ENCODE measurements at places on chromosomes 12 and 14.

GRCh38 chr12:96336489-96336888 lies 63.8 kb downstream of the CDK17 start:
- no peak for DNase-seq

DNA sequence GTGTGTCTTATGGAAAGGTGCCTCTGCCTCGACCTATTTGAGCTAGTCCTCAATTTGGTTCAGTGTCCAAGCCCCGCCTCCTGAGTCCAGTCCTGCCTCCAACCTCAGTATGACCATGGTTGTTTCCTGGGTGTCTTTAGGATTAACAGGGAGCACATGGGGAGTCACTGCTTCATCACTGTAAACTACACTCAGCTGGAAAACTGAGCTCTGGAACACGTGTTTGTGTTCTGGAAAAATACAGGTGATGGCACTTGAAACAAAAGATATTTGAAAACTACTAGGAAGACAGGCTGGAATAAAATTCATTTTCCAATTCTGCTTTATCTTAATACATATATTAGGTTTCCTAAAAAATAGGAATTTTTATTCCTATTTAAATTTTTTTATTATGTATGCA lies 1187.3 kb upstream of the TMEM132C start:
- DNase-seq = no peak

- no peak for DNase-seq
Measured at GRCh38 chr12:44000309-44000952, 164.6 kb downstream of the TMEM117 start.

- no peak for DNase-seq
Measured at GRCh38 chr14:77342726-77343397, 22.0 kb downstream of the GSTZ1 start.

- DNase-seq = no peak
Measured at GRCh38 chr12:14597480-14597879, 29.8 kb upstream of the PLBD1 start.

DNA sequence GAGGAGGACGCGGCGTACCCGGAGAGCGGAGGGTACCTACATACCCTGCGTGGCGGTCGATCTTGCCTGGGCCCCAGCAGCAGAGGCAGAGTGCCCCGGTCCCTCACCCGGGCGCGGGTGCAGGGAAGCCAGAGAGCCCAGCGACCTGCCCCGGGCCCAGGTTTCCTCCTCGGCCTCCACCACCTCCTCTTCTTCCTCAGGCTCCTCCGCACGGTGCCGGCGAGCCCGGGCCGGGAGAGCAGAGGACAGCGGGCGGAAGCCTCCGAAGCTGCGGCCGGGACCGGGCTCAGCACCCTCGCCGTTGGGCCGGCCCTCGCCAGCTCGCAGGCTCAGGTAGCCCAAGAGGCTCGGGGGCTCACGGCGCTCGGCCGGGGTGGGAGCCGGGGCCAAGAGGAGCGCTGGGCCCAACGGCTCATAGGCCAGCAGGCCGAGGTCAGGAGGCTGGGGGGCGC lies 6.6 kb downstream of the ZNF219 start:
- no peak for DNase-seq

GRCh38 chr14:59464486-59465315 lies 479 bp downstream of the GPR135 start:
- DNase-seq = peak; percentile 67

DNA sequence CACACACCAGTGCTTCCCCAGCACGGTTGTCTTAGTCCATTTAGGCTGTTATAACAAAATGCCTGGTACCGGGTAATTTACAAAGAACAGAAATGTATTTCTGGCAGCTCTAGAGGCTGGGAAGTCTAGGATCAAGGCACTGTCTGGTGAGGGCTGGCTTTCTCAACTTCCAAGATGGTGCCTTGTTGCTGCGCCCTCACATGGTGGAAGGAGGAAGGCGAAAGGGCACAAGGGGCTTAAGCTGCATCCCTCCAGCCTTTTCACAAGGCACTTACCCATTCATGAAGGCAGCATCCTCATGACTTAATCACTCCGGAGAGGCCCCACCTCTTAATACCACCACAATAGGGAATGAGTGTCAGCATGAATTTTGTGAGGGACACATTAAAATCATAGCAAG lies 155.5 kb downstream of the SLC15A5 start:
- DNase-seq = no peak

DNA sequence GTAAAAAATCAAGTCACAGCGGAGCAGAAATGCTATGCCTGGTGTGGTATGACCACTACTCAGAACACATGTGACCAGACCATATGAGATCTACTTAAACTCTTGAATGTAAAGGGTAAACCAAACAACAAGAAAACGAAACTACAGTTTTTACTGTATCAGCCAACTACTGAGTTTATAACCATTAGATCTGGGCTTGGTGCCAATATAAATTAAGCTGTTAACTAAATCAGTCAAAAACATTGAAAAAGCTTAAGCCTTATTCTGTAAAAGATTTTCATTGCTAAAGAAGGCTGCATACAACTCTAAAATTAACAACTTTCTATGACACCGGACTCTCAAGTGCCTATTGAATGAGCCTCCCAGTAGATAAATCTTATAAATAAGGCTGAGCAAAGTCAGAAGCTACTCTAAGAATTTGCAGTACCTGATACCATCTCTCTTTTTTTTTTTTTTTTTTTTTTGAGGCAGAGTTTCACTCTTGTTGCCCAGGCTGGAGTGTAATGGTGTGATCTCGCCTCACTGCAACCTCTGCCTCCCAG lies 35.4 kb downstream of the SPTLC2 start:
- DNase-seq = peak; percentile 86

DNA sequence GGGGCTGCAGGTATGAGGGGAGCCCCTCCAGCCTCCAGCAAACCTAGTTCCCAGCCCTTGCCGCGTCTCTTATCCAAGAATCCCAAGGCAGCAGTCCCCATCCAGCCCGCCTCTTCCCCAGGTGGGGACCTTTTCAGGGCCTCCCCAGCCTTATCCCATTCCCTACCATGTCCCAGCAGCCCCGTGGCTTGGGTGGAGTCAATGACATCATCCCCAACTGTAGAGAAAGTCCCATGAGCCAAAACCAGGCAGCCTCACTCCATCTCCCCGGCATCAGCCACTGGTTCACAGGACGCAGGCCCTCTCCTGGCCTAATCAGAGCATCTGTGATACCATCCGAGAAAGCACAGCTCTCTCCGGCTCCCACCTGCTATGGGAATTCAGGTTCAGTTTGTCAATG lies 131.0 kb downstream of the NCOR2 start:
- DNase-seq = no peak

- DNase-seq = no peak
Measured at GRCh38 chr14:45140661-45141187, 5.0 kb downstream of the FANCM start.

DNA sequence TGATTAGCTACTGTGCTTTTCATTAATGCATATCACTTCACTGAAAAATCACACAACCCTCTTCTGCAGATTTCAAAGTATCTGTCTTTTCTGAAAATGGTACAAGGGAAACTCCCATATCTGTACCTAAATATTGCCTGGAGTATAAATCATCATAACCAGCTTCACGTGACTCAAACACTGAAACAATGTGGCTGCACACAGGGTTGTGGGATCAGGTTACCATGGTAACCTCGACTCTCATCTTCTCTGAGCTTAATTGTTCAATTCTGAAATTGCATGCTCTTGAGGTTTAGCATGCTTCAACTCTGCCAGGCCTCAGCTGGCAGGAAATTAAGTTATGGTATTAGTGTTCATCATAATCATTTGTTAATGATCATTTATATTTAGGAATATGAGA lies 77.5 kb upstream of the CPSF6 start:
- DNase-seq = peak; percentile 24

DNA sequence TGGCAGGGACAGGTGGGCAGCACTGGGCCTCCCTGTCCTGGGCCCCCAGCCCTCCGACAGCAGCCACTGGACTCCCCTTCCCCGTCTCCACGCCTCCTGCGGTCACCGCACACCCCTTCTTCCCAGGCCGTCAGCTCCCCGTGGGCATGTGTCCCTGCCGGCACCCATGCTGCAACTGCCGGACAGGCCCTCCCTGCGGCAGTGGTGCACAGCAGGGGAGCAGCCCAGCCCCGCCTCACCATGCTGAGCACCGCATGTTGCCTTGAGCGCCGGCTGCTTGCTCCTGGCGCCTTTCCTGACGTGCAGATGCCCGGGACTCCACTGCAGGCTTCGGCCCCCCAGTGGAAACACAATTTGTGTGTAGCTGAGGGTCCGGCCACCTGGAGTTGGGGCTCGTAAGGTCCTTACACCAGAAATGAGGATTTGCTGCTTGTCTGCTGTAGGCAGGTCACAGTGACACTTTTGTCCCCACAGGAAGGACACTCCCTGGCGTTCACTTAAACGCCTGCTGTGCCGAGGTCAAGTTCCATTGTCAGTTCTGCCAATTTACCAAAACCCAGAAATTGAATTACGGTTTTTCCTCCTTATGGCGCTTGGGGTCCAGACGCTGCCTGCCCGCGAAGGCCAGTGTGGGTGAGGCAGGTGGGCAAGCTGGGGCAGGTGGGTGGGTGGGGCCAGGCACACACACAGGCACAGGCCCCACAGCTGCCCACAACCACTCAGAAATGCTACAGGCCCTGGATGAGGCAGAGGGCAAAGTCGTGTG lies 28.2 kb upstream of the MMP17 start:
- DNase-seq = no peak

GRCh38 chr12:116927244-116927940 lies 16.6 kb downstream of the FBXW8 start:
- DNase-seq = no peak

- DNase-seq = no peak
Measured at GRCh38 chr14:104294983-104295680, 156.7 kb downstream of the KIF26A start.

DNA sequence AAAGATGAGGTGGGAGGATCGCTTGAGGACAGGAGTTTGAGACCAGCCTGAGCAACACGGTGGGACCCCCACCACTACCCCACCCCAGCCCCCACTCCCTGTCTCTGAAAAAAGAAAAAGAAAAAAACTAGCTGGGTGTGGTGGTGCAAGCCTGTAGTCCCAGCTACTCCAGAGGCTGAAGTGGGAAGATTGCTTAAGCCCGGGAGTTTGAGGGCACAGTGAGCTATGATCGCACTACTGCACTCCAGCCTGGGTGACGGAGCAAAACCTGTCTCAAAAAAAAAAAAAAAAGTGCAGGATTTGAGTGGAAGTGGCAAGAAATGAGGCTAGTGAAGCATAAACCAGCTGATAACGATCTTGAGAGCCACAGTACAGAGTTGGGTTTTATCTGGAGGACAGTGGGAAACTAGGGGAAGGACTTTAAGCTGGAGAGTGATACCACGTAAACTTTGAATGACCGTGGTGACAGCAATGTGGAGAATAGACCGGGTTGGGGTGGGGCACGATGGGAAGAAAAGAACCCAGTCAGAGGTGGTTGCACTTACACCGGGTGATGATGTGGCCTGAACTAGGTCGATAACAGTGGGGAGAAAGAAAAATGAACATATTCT lies 85.3 kb downstream of the TMEM260 start:
- DNase-seq = no peak

DNA sequence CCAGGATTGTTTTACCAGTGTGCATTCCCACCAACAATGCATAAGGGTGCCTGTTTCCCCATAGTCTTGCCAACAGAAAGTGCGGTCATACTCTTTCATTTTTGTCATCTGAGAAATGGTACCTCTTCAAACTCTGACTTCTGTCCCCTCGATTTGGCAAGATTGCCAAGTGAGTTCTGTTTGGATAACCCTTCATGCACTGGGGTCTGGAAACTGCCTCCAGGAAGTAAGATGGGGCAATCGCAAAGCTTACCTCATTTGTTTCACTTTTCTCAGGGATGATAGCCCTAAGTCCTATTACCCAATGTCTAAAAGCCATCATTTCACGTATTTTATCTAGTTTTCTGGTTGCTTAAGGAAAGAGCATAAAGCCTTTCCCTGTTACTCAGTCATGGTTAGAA lies 28.6 kb upstream of the NR1H4 start:
- DNase-seq = no peak

GRCh38 chr14:99724196-99724891 lies 40.2 kb downstream of the CYP46A1 start:
- no peak for DNase-seq

- no peak for DNase-seq
Measured at GRCh38 chr14:56902385-56902784, 92.1 kb upstream of the OTX2 start.

DNA sequence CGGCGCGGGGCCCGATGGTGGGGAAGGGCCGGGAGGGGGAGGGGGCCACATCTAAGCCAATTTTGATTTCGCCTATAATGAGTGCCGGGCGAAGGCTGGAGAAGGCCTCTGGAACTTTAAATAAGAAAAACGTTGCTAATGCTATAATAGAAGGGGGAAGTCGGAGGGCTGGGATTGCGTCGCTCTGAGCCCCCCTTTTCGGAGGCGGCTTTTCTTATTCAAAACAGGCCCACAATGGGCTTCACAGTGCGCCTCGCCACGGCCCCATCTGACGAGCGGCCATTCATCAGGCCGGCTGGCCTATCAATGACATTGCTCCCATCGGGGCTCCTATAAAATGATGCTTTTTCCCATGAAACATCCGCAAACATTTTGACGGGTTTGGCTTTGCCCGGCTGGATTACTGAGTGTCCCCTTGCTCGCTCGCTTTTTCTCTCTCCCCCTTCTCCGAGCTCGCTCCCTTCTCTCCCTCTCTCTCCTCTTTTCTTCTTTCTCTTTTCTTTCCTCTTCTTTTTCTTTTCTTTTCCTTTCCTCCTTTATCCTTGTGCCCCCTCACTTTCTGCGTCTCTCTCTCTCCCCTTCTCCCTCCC lies at the start of gene RFX4:
TSS of gene RFX4 (plus strand) at position 364 of the 590 bp plus-strand sequence. CDS start 317 bp downstream, outside the sequence.
- DNase-seq = peak; percentile 7

DNA sequence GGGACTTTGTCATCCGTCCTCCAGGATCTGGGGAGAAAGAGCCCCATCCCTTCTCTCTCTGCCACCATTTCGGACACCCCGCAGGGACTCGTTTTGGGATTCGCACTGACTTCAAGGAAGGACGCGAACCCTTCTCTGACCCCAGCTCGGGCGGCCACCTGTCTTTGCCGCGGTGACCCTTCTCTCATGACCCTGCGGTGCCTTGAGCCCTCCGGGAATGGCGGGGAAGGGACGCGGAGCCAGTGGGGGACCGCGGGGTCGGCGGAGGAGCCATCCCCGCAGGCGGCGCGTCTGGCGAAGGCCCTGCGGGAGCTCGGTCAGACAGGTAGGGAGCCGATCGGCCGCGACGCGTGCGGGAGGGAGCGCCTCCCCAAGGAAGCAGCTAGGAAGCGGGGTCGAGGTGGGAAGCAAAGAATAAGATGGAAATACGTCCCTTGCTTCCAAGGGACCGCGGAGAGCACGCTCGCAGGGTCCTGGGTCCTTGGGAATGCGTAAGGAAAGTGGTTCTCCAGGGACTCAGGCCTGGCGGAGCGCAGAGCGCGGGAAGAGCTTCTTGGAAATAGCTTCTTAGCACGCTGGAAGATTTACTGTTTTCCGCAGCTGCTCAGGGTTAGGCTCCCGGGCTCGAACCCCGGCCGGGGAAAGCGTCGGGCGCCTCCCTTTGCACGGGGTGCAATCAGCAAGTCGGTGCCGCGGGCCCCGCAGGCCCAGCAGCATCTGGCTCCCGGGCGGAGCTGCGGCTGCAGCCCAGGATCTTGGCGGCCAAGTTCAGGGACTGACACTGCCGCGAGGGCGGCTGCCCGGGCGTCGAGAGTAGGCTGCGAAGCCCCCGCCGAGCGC lies 457 bp downstream of the SOCS2 start:
- DNase-seq = peak; percentile 52

DNA sequence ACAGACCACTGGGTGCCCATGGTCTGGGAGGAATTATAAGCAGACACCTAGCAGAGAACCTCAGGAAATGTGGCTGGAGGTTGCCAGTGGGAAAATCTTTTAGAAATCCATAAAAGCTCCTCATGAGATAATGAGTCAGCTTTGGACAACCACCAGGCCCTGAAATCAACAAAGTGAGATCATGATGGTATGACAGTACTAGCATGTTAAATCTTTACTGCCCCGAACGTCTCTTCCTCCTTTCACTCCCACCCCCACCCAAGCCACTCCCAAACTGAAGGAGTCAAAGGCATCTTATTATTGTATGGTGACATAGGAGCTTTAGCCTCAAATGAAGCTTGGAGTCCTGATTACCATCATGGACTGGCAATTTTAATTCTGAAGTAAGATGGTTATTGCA lies 240.0 kb downstream of the DIO2 start:
- DNase-seq = no peak
